ENCODE measurements at places on chromosomes 7 and 10.

- DNase-seq: no peak
Measured at GRCh38 chr7:151101621-151102396, 15.5 kb downstream of the AGAP3 start.

- DNase-seq: no peak
Measured at GRCh38 chr10:77844713-77845445, 81.7 kb downstream of the DLG5 start.

DNA sequence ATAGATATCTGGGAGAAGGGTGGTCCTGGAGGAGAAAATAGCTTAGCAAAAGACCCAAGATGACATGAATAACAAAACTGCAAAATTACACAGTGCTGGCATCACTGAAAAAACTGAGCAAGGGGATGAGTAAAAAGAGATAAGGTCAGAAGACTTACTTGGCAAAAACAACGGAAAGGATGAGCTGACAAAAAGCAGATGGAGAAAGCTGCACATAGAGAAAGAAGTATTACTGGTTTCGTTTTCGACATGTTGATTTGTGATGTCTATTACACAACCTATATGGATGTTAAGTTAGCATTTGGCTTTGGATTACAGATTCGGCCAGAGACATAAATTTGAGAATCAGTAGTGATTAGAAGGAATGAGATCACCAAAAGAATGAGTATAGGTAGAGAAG lies 132.1 kb downstream of the MACC1 start:
- DNase-seq: no peak

DNA sequence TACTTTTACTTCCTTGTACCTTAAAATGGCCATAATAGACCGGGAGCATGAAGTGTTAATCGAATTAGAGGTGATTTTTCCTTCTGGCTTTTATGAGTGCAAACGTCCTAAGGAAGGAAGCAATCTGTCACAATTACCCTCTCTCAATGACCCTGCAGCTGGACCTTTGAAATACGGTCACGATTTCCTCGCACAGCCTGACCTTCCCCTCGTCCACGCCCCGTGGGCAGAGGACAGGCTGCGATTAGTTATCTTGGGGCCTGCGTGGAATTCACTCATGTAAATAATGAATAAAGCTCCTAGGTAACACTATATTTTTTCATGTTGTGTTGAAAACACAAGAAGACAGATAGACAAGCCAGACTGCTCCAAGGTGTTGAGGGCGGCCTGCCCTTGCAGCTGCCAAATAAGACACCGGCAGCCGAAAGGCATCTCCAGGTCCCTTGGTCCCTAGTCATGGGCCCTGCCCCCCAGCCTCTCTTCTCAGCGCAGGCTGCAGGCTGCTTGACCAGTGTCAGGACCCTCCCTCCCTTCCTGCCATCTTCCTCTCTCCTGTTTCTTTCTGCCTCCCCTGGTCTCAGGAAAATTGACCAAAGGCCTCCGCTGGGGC lies 199.9 kb downstream of the TCERG1L start:
- DNase-seq: no peak

DNA sequence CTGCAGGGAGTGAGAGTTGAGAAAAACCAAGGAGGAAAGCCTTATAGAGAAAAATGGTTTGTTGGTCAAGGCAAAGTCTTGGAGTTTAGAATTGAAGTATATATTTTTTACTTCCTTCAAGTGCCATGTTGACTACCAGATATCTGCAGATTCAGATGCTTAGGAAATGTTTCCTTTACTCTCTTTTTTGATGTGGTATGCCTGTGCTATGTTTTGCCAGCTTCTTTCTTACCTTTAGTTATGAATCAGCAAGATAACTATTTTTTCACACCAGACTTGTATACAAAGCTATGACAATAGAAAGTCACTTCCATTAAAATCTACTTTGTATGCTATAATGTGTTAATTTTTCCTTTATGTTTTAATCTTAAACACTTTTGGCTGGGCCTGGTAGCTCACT lies 3.6 kb downstream of the R3HCC1L start:
- DNase-seq: no peak
